HT1080 (cell line): ENCODE measurements at places on chromosomes 5 and 9. TPM values are rescaled to one million over a fixed set of nuclear protein-coding genes. Genes with fewer than 3 reads are reported as not detected.
A peak's percentile ranks its signal among the peaks of the same experiment; 100 is the strongest.

GRCh38 chr9:2087500-2088313, 72.6 kb downstream of the SMARCA2 start:
- peak; percentile 31 for DNase-seq

Gene JAKMIP2
- 0.58 and 1.2 TPM in 2 replicates for total RNA-seq

DNA sequence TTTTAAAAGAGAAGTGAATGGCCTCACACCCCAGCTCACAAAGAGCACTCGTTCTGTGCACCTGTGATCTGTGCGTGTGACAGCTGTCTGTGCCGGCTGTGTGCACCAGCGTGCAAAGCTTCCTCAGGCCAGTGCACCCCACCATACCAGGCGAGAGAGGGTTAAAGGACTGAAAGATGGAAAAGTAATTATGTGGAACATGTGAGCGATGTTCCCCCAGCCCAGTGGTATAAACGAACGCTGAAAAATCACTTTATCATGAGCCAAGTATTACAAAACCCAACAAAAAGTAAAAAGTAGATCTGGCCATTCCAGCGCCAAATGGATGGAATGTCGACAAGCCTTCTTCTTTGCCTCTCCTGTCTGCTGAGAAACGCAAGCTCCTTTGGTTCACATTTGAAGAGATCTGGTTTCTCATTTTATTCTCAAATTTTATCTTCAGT, 53.7 kb downstream of the IPPK start:
- DNase-seq: no peak

DNA sequence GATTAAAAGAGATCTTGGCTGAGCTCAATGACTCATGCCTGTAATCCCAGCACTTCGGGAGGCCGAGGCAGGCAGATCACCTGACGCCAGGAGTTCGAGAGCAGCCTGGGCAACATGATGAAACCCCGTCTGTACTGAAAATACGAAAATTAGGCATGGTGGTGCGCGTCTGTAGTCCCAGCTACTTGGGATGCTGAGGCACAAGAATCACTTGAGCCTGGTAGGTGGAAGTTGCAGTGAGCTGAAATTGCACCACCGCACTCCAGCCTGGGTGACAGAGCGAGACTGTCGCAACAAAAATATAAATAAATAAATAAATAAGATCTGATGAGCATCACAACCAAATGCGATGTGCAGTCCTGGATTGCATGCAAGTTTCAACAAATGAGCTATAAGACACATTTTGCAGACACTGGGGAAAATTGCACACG, 8.7 kb upstream of the ENG start:
- no peak for DNase-seq

Gene PCDHB8
- not detected in 2 replicates for total RNA-seq
